ENCODE measurements at places on chromosomes 2 and 18.

DNA sequence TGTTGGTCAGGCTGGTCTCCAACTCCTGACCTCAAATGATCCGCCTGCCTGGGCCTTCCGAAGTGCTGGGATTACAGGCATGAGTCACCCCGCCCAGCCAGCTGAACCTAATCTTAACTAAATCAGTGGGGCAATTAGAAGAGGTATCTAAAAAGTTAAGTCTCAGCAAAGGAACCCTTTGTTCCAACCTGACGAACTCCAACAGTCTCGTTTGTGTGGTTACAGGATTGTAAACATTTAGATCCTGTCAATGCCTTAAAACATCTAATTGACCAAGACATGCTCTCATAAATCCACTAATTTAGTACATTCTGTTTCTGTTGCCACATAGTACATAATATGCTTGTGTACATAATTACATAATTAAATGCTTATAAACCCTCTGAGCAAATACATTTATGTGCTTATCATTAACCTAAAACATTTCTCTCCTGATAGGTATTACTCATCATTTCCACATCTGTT, 31.1 kb upstream of the STK39 start:
- peak; percentile 72 for DNase-seq

GRCh38 chr2:149152469-149152953, 114.0 kb downstream of the LYPD6B start:
- no peak for DNase-seq

- DNase-seq, result no peak
Measured at GRCh38 chr18:61829108-61829507, 63.7 kb downstream of the RNF152 start.

- DNase-seq, result peak; percentile 4
Measured at GRCh38 chr2:212831671-212832199, 293.1 kb upstream of the ERBB4 start.

GRCh38 chr2:138439733-138440132, 61.8 kb upstream of the SPOPL start:
- no peak for DNase-seq

DNA sequence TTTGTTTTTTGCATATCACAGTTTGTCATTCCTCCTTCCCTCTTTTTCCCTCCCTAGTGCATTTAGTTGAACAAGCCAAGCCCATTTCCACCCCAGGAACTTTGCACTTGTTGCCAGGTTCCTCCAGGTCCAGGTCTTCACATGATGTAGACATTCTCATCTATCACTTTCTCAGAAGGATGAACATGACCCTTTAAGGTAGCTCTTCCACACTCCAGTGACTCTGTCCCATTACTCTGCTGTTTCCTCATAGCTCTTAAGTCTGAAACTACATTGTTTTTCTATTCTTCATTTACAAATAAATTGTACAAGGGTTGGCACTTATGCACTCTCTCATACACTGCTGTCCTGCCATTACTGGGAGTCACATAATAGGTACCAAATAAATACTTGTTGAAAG, 6.1 kb downstream of the KYNU start:
- DNase-seq, result no peak

DNA sequence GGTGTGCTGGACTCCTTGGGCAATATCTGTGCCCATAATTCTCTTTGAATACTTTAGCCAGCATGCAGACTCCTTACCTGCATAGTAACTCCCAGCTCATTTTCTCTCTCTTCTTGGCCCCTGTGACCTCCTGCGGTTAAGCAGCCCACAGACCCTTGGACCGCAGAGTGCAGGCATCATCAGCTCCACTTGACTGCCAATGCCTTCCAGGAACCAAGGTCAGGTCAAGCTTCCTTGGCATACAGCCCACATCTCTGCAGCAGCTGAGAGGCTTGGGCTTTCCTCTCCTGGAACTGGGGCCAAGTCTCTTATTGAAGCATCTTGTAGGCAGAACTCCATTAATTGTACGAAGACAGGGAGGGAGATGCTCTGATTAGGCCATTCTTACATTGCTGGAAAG, 130.1 kb upstream of the PIEZO2 start:
- no peak for DNase-seq

GRCh38 chr18:44425161-44425560, 255.5 kb upstream of the SETBP1 start:
- DNase-seq, result no peak

- no peak for DNase-seq
Measured at GRCh38 chr2:36572719-36573059, 25.3 kb downstream of the FEZ2 start.

GRCh38 chr2:60540074-60540473, 13.4 kb downstream of the BCL11A start:
- no peak for DNase-seq

GRCh38 chr2:149330127-149331022, at the start of gene LYPD6:
LYPD6 (plus strand) TSS chr2:149330587; CDS start chr2:149437709, 107,122 bp downstream.
- peak; percentile 68 for DNase-seq

DNA sequence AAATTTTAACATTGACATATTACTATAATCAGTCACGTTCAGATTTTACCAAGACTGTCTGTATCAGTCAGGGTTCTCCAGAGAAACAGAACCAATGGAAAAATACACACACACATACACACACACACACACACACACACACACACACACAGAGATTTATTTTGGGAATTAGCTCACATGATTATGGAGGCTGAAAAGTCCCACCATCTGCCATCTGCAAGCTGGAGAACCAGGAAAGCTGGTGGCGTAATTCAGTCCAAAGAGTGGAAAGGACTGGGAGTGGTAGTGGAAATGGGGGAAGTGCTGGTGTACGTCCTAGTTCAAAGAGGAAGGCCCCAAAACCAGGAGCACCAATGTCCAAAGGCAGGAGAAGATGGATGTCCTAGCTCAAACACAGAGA, 166.4 kb downstream of the AKAIN1 start:
- peak; percentile 56 for DNase-seq

DNA sequence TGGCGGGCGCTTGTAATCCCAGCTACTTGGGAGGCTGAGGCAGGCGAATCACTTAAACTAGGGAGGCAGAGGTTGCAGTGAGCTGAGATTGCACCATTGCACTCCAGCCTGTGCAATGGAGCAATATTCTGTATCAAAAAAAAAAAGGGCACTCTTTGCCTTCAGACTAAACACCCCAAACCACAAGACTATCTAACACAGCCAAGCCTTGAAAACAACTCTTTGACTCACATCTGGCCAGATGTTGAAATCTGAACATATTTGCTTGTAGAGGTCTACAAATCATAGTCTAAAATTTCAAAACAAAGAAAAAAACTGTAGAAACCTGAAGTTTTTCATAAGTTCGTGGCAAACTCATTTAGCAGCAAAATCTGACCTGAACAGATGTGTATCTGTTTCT, 94.9 kb downstream of the FAM161A start:
- no peak for DNase-seq

DNA sequence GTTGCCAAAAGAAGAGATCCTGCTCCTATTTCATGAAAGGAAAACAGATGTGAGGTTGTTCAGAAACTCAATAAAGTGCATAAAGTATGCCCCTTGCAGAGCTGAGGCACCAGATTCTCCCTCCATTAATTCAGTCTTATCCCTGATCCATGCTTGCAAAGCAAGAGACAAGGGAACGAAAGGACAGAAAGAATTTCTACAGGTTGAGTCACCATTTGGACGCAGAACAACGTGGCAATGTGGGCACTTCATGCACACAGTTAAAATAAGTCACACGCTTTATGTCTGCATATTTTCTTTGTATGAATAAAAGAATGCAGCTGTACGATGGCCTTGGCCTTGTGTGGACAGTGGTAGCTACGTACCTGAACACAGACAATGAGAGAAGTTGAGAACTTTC, 321.7 kb upstream of the REV1 start:
- no peak for DNase-seq

GRCh38 chr2:231308631-231309428, 86.7 kb upstream of the B3GNT7 start:
- no peak for DNase-seq

DNA sequence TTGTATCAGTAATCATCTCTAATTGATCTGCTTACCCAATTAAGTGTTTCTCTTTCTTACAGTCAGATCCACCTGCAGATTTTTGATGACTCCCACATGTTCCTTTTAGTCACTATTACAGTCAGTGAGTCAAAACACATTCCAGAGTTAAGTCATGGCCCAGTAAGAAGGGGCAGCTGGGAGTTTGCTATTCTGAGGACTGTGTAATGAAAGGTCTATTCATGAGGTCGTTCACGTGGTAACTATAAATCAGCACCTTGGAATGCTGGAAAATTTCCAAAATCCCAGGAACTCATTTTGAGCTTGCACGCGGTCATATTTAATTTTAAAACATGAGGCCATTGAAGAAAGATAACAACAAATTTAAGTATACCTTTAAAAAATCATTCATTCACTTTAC, 252.5 kb downstream of the XIRP2 start:
- DNase-seq, result no peak

GRCh38 chr18:36729197-36729596, 99.6 kb downstream of the TPGS2 start:
- DNase-seq, result no peak

GRCh38 chr2:56287508-56287907, 103.7 kb downstream of the CCDC85A start:
- no peak for DNase-seq

DNA sequence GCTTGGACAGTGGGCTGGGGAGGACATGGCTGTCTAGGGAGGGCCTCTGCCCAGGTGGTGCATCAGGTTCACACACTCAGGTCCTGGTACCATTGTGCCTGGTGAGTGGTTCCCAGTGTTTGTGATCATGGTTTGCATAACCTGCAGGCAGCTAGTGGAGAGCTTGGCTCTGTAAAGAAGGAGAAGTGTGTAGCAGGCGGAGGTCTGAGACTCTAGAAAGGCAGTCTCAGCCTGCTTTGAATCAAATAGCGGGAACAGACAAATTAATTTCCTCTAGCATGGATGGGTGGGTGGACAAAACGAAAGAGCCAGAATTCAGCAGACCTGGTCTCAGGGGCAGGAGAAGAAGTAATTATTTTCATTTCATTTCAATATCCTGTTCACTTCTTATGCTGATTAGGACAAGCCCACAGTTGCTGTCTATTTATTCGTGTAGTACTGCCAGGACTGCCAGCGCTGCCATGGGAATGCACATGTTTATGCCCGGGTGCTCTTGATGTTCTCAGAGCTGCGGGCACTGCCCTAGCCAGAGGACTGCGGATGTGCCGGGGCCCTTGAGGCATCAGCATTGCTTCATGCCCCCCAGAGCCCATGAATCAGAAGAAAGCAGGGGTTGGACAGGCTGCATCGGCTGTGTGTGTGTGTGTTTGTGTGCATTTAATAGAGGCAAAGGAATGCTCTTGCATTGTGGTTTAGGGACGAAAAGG, 45.4 kb upstream of the DLX2 start:
- no peak for DNase-seq

DNA sequence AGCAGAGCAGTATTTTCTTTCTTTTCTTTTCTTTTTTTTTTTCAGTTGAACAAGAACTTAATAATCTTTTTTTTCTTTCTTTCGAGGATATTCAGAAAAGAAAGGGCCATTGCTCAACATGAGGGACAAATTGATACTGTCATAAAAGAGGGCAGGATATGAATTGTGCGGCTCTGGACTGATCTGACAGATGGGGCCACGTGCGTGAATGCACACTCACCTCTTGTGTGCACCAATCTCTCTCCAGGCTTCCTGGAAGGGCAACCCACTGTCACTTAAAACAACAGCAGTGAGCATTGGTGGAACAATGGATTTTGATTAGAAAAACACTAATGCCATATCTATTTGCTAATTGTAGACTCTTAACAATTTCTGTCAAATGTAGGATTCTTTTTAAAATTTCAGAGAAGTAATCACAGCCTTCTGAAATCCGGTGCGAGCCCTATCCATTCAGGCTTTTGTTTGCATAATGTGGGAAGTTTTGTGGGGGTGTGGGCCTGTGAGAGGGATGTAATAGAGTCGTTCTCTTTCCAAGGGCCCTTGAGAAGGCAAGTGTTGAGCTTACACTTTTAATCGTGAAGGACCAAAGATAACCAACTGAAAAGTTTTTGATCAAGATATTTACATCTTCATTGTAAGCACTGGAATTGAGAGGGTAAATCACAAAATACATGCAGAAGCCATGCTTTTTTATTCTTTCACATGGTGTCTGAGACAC, 298.8 kb downstream of the SP3 start:
- no peak for DNase-seq

DNA sequence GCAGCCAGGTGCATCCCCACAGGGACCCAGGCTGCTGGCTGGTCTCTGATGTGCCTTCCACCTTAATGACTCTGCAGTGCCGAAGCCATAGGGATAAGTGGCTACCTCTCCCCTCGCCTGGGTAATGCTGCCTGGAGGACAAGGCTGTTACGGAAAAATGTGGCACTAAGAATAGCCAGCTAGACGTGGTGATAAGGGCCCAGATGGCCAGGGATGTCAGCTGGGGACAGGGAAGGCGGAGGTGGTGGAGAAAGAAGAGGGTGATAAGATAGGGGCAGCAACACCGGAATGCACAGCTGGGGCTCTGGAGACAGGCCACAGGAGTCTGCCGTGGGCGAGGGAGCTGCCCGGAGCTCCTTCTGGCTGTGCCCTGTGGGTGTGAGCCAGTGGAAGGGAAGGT, 170.6 kb downstream of the FHOD3 start:
- peak; percentile 73 for DNase-seq

DNA sequence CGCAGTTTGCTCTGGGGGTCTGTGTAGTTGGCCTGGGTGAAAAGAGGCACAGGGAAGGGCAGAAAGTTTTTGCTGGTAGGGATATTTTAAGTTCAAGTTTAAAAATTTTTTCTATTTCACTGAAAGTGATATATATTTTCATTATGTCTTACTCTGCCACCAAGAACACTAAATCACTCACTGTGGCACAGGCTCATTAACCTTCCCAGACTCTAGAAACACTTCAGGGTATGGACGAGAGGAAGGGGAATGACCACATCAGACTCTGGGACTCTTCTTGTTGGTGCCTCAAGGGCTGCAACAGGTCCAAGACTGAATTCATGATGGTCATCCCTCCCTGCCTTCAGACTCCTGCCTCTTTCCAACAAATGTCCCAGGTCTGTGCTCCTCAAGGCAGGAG, 29.0 kb downstream of the INO80C start:
- DNase-seq, result no peak

DNA sequence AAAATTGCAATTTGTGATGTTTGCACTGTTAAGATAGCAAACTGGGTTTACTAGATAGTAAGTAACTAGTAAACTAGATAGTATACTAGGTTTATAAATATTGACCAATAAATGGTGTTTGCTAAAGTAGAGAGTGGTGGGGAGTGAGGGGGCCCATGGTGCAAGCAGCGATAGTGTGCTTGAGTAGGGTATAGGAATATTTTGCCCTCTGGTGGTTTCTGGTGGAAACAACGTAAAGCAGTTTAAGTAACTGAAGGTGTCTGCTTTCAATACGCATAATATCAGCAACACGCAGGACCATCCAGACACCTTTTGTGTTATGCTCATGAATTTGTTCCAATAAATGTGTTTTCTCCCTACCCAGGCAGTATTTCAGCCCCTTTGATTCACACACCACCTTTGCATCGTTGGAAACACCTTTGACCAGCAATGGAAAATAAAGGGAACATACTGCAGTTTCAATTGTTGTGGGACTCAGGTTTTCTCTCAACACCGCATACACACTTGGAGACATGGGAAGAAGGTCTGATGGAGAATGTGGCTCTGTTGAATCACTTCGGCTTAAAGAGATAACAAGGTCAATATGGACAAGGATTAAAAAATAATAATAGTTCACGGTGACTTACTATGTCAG, 16.7 kb upstream of the STAT1 start:
- DNase-seq, result peak; percentile 52
